ENCODE measurements at places on chromosomes 16 and 17.

GRCh38 chr17:57016764-57017116 lies 38.8 kb downstream of the SCPEP1 start:
- peak; percentile 26 for DNase-seq

DNA sequence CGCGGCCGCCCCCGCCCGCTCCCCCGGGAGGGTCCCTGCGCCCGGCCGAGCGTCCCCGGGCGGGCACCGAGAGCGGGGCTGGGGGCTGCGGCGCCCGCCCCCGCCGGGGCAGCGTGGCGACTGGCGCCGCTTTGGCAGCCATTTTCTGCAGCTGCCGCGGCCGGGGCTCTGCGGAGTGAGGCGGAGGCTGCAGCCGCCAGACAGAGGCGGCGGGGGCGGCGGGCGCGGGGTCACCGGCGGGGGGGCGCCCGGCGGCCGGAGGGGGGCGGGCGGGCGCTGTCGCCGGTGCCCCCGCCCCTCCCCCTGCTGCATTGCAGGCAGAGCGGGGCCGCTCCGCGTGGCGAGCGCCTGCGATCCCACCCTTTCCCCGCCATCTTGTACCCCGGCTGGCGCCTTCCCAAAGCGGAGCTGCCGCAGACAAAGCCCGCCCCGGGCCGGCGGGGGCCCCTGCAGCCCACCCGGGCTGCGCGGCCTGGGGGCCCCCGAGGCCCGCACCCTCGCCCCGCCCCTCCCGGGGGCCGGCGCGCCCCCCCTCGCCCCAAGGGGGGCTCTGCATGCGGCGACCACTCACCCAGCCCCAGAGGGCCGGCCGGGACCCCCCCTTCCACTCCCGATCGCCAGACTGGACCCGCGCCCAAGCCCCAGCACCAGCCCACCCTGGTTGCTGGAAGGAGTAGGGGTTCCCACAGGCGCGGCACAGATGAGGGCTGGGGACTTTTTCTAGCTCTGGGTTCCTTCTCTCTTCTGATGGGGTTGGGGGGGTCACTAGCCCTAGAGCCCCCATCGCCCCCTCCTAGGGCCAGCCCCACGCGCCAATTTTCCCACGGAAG lies 16.6 kb upstream of the CBX8 start:
- DNase-seq: no peak

DNA sequence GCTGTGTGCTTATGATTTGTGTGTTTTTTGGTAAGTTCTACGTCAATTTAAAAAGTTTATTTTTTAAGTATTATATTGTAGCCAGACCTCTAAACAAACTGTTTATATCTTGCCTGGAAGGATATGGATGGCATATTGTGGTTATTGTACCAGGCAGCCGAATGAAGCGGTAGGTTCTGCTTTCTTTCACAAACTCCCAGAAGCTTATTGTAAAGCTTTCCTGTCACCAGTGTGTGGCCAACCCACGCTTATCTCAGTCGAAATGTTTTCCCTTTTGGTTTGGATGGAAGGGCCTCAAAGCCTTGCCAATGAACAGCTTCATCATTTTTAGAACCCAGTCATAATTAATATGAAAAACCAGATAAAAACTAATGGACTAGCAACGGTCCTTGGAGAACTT lies 53.1 kb downstream of the CYB5B start:
- DNase-seq: peak; percentile 55

GRCh38 chr16:78252757-78253156 lies 153.3 kb downstream of the WWOX start:
- DNase-seq: no peak

- no peak for DNase-seq
Measured at GRCh38 chr17:35149941-35150340, 2.3 kb downstream of the UNC45B start.

GRCh38 chr17:63477480-63478440 lies 899 bp downstream of the ACE start:
- DNase-seq: no peak

- peak; percentile 35 for DNase-seq
Measured at GRCh38 chr16:58393138-58393504, 850 bp downstream of the GINS3 start.
